Smooth muscle cell of trachea (primary cell): ENCODE measurements at places on chromosomes 11 and 22. TPM values are rescaled to one million over a fixed set of nuclear protein-coding genes. Genes with fewer than 3 reads are reported as not detected.

Gene GAL3ST1
- total RNA-seq = 0.15 and 0.17 TPM in 2 replicates

Gene CHRNA10
- total RNA-seq = 0.29 and 0.50 TPM in 2 replicates

Gene DDT
- 120 and 140 TPM in 2 replicates for total RNA-seq

Gene RIN1
- 44.8 and 54.4 TPM in 2 replicates for total RNA-seq

Gene SEC14L6
- under 0.01 and 0.17 TPM in 2 replicates for total RNA-seq

Gene DBX1
- not detected in 2 replicates for total RNA-seq

Gene ISX
- not detected in 2 replicates for total RNA-seq

Gene BATF2
- total RNA-seq = 1.0 and 2.5 TPM in 2 replicates

Gene OR51A2
- total RNA-seq = not detected in 2 replicates

Gene TMEM191C
- total RNA-seq = 1.0 and 1.8 TPM in 2 replicates

Gene LRRC10B
- total RNA-seq = 0.17 TPM in 1 of 2 replicates, not detected in the other

Gene XKR3
- total RNA-seq = under 0.01 and 0.15 TPM in 2 replicates

Gene NUP160
- total RNA-seq = 25.3 and 45.2 TPM in 2 replicates

Gene ACRV1
- total RNA-seq = under 0.01 and 0.15 TPM in 2 replicates

Gene CRACR2B
- 1.5 and 1.7 TPM in 2 replicates for total RNA-seq

Gene CRYBA4
- total RNA-seq = not detected in 2 replicates

Gene MIOX
- total RNA-seq = 0.15 TPM in 1 of 2 replicates, not detected in the other

Gene CCDC134
- total RNA-seq = 6.8 and 8.9 TPM in 2 replicates

Gene C11orf65
- 1.8 and 2.3 TPM in 2 replicates for total RNA-seq

Gene USP2
- total RNA-seq = 0.29 and 0.83 TPM in 2 replicates

Gene FAT3
- 0.15 and 0.17 TPM in 2 replicates for total RNA-seq

Gene PGA5
- 0.29 and 0.50 TPM in 2 replicates for total RNA-seq

Gene TRIM49
- total RNA-seq = not detected in 2 replicates

Gene TRIM6
- total RNA-seq = 3.3 and 9.7 TPM in 2 replicates

Gene SLC22A25
- total RNA-seq = not detected in 2 replicates

Gene EIF3F
- 245 and 385 TPM in 2 replicates for total RNA-seq

Gene SYT13
- total RNA-seq = not detected in 2 replicates

Gene FANCF
- 11.1 and 11.2 TPM in 2 replicates for total RNA-seq

Gene MRE11
- total RNA-seq = 10.3 and 16.0 TPM in 2 replicates
